ENCODE measurements at places on chromosomes 1 and 21.

- DNase-seq: peak; percentile 45
Measured at GRCh38 chr1:31984419-31985347, 29.0 kb upstream of the KHDRBS1 start.

DNA sequence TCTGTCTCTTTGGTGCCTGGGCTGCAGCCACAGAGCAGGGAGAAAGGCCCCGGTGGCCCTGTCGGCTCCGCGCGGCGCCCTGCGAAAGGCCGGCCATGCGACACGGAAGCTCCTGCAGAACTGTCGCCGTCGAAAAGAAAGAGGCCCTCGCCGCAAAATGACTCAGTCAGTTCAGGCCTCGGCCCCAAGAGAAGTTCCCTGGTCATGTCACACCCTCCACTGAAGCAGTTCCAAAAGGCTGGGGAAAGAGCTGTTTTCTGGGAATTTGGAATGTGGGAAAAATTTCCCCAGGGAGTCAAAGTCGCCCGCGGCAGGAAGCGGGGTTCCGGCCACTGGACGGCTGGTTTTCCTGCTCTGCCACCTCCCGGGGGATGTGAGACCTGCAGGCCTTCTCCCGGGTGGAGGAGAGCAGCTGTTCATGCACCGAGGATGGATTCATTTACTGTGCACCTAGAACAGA is 115.8 kb upstream of the ZNF678 start:
- no peak for DNase-seq

DNA sequence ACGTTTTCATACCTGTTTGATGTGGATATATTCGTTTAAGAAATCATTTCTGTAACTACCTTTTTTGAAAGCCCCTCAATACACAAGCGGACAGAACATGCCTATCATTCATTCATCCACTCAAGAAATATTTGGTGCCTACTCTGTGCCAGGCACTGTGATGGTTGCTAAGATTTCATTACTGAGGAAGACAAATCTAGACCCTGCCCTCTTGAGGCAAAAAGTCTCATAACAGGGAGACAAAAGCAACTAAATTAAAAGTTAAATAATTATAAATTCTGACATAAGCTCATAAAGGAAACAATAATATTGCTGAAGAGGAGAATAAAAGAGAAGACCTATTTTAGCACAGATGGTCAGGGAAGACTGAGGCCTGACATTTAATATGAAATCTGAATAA is 203.5 kb upstream of the ZNHIT6 start:
- DNase-seq: no peak

DNA sequence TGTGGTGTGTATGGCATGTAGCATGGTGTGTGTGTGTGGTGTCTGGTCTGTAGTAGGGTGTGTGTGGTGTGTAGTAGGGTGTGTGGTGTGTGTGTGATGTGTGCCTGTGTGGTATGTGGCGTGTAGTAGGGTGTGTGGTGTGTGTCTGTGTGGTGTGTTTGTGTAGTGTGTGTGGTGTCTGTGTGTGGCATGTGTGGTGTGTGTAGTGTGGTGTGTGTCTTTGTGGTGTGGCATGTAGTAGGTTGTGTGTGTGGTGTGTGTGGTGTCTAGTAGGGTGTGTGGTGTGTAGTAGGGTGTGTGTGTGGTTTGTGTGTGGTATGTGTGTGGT is 85.5 kb downstream of the SYT2 start:
- no peak for DNase-seq

GRCh38 chr1:103489935-103490334 is 35.6 kb upstream of the RNPC3 start:
- no peak for DNase-seq

DNA sequence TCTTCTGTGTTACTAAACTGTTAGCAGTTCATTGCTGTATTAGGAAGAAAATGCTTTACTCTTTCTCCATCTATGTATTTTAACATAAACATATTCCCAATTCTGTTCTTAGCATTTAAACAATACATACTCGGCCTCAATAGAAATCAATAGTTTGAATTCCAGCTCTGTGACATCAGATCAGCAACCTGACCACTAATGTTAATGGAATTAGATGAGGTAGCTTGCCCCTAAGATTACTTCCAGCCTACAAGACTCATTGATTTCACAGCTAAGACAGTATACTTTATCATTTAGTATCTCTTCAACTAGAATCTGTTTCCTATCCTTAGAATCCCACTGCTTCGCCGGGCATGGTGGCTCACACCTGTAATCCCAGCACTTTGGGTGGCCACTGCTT is 38.9 kb downstream of the EPRS1 start:
- DNase-seq: no peak

DNA sequence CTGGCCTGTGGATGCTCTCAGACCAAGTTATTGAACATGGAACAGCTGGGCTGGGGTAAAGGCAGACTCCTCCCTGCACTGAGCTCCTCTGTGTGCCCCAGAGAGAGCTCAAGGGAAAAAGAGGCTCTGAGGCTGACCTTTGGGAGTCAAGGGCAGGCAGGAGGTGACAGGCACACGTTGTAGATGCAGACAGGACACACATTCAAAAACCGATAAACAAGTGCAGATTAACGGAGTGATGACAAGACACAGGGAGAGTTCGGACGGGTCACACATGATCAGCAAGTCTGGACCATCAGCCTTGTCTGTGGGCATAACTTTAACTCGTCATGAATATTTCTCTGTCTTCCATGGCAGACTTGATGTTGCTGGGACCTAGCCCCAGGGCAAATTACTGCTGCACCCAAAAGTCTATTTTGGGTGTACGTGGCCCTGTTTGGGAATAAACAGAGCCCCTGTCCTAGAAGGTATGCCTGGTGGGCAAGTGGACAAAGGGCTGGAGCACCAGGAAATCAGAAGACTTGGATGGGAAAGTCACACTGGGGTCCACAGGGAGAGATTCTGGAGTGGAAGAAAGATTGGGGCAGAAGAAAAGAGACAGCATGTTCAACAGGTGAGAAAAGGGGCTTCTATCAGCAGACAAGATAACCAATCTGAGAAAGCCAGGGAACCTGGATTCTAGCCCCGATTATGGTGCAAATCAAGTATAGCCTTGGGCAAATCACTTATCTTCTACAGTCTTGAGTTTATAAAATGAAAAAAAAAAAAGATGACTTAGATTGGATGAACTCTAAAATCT is 74.9 kb downstream of the PLXNA2 start:
- no peak for DNase-seq
